Naive thymus-derived CD4-positive, alpha-beta T cell (primary cell): ENCODE measurements at places on chromosomes 3 and 15. TPM values are rescaled to one million over a fixed set of nuclear protein-coding genes. Genes with fewer than 3 reads are reported as not detected.

DNA sequence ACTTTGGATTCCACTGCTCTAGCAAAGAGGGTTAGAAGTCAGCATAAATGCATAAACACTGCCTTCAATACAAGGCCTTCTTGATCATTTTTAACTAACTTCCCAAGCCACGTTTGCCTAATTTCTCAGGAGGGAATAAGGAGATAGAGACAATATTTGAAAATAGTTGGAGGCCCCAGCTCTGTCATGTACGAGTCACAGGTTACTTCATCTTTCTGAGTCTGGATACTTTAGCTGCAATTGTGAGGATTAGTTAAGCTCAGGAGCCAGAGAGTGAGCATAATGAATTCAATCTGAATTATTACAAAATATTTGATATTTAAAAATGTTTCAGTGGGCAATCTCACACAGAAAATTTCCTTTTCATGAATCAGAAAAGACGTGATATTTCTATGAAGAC lies 298.9 kb downstream of the SHOX2 start:
- DNase-seq, result no peak

DNA sequence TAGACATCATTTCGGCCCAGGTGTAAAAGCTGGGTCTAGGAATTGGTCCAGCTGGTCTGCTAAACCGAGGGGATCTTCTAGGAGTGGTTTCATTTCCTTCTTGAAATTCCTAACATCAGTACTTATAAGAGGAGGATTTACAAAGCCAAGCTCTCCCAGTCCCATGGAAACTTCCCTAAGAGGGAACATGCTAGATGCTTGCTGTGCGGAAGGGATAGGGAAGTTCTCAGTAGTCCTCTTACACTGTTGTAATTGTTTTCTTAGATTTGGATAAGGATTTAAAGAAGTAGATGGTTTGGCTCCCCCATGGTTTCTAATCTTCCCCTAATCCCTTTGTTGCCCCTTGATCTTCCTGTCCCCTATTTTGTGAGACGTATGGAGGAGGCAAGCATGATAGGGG lies 89.7 kb upstream of the XCR1 start:
- no peak for DNase-seq

Gene PLA2G4D
- polyA plus RNA-seq, result not detected

GRCh38 chr15:81308260-81308659 lies 15.7 kb downstream of the STARD5 start:
- no peak for DNase-seq

- DNase-seq, result no peak
These were observed 26.6 kb upstream of the ACAN start for GRCh38 chr15:88776646-88777045.

- DNase-seq, result no peak
These were observed 85.2 kb upstream of the ANKRD34C start for GRCh38 chr15:79197285-79197684.

Gene FGD5
- polyA plus RNA-seq, result not detected

- DNase-seq, result no peak
These were observed 16.0 kb downstream of the PIGB start for GRCh38 chr15:55334997-55335396.

Gene CYP1A2
- polyA plus RNA-seq, result not detected

Gene TMC3
- polyA plus RNA-seq, result not detected

- DNase-seq, result no peak
These were observed 322.5 kb upstream of the ICE2 start for GRCh38 chr15:60801395-60801794.

DNA sequence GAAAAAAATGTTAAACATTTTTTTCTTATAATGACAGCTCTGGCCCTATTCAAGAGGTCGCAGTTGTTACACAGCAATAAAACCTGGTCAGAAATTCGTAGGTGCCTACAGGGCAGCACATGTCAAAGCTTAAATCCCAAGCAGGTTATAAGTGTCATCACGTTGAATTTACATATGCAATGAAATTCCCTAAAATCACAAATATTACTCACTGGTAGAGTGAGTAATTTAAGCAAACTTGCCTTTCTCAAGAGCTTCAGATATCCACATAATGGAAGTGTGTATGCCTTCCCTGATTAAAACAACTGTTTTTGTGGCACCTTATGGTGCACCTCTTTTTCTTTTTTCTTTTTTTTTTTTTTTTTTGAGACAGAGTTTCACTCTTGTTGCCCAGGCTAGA lies 90.7 kb upstream of the FNDC3B start:
- no peak for DNase-seq

DNA sequence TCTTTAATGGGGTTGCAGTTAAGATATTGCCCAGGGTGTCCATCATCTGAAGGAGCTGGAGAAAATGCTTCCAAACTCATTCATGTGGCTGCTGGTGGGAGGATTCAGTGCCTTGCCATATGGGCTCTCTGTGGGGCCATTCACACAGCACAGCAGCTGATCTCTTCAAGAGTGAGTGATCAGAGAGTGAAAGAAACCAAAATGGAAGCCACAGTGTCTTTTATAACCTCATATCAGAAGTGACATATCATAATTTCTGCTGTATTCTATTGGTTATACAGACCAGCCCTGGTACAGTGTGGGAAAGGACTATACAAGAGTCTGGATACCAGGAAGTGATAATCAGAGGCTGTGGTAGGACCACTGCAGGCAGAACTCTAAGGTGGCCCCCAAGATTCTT lies 33.6 kb downstream of the HHLA2 start:
- no peak for DNase-seq

- DNase-seq, result no peak
These were observed 544 bp upstream of the MYO1E start for GRCh38 chr15:59373215-59373614.

GRCh38 chr3:38235466-38235865 lies 30.1 kb upstream of the SLC22A13 start:
- no peak for DNase-seq

DNA sequence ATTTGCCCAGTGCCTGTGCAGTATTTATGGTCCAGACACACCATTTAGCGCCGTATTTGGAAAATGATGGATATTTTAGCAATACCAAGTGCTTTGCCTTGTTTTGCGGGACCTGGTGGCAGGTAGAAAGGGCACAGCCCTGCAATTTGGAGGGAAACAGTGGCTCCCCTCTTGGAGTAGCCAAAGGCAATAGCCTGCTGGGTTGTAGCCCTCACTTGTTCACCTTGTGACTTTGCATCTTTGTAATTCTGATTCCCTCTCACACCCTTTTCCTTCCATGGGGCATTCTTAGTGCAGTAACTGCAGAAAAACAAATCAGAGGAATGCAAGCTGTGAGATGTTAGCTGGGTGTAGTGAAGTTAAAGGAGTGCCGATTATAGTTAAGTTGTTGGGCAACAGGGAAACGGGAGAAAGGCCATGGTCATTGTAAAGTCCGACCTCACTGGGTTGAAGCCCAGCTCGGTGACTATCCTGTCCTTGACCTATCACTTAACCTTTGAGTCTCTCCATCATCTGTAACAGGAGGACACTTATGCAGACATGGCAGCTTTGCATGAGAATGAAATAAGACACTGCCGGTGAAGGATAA lies 131.0 kb upstream of the KLHL25 start:
- DNase-seq, result no peak

DNA sequence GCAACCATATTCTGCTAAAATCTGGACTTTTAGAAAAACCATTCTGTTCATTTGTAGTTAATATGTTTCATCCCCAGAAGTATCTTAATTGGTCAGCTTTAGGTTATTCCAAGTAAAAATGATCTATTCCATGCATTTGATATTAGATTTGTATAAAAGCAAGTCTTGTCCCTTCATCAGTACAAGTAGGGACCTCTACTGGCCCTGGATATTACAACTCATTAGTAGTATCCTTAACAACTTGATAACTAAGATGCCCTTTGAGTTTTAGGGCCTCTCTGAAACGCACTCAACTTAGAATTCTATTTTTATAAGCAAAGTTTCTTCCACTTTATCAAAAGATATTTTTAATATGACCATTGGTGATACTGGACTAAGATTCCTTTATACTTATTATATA lies 25.3 kb upstream of the SELENOT start:
- DNase-seq, result no peak

Gene LARP6
- 0.10 TPM for polyA plus RNA-seq

DNA sequence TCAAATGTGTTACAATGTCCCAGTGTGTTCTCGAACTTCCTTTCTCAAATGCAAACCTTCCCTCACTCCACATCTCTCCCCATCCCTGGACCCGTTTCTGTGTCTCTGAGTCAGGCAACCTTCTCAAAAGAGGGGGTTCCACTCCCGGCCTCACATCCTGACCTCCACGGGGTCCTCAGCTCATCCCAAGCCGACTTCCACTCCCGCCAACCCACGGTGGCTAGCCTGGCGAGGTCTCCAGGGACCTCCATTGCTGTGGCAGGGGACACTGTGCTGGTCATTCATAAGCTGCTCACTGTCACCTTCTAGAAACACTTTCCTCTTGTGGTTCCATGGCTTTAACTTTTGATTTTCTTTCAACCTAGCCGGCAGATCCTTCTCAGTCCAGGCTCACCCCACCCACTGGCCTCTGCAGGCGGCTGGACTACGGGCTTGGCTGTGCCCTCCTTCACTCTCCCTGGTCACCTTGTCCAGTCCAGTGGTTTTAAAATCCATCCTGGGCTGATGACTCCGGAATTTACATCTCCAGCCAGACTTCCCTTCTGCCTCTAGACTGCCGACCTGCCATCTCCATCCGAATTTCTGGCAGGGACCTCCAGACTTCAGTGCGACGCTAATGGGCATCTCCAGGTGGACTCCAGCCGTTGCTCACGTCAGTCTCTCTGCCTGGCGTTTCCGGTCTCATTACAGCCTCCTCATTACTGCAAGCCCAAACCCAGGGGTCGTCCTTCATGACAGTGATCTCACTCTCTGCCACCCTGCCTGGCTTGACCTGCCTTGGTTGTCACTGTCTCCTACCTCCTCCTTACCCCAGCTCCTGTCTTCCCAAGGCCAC lies 20.0 kb downstream of the ABTB1 start:
- no peak for DNase-seq

Gene DLG1
- 29.0 TPM for polyA plus RNA-seq

DNA sequence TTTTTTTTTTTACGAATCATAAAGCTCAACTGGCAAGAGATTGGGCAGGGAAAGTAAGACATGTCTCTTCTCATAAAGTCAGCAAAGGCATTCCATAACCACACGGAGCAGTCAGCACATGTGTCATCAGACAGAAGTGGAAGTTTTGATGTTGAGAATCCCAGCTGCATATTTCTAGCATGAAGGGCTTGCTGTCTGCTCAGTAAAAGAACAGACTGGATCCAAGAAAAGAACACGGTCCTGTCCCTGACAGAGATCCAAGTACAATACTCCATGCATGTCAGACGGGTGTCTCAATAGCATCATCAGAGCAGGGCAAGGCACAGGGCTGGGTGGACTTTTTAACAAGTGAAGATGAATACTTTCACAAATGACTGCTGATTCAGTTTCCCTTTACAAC lies 38.2 kb downstream of the ABI3BP start:
- no peak for DNase-seq

Gene TBC1D5
- polyA plus RNA-seq, result 30.6 TPM

Gene PTX3
- polyA plus RNA-seq, result 0.21 TPM

DNA sequence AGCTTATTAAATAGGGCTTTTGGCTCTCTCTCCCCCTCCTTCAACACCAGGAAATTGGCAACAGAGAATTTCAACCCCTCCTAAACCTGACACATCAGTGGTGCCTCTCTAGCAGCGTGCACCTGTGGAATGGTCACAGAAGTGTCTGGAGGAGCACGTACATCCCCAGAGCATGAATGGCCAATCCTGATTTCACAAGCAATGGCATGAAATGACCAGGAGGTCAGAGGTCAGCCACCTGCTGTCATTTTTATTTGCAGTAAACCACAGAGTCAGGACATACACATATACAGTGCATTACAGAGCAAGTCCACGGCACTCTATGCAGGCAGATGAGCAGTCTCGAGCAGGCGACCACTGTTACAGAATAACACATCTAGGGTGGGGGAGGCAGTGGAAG lies 25.1 kb upstream of the ETV5 start:
- DNase-seq, result no peak

DNA sequence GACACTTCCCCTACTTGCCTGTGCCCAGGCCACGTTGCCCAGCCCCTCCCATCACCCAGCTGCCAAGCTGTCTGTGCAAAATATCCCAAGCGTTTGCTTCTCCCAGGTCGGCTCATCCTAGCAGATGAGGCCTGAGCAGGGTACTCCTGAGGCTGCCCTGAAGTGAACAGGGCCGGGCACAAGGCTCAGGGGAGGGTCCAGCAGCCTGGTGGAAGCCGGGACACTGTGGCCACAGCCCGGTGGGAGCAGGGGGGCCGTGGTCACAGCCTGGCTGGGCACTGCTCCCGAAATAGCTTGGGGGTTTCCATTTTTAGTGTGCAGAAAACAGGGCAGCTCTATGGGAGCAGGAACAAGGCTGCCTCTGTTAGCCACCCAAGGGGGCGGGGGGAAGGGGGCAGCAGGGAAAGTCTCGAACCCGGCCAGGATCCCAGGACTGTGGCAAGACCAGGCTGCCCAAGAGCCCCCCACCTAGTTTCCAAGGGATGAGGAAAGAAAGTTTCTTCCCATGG lies 3.4 kb downstream of the PLXNB1 start:
- DNase-seq, result no peak

Gene FAM107A
- not detected for polyA plus RNA-seq

DNA sequence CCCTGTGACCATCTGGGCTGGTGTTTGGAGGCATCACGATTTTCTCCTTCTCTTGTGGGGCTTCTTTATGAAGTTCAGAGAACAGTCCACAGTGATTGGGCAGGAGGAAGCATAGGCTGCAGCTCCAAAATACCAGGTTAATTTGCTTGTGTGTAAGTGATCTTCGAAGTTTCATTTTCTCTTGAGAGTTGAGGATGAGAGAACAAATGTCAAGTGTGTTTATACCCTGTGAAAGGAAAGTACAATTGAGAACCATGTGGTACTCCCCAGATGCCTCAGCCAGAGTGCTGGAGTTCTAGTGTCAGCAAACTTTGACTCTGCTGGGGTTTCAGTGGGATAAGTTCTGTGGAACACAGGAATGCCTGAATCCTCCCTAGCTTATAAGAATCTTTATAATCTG lies 357.1 kb upstream of the CFAP20DC start:
- DNase-seq, result no peak

DNA sequence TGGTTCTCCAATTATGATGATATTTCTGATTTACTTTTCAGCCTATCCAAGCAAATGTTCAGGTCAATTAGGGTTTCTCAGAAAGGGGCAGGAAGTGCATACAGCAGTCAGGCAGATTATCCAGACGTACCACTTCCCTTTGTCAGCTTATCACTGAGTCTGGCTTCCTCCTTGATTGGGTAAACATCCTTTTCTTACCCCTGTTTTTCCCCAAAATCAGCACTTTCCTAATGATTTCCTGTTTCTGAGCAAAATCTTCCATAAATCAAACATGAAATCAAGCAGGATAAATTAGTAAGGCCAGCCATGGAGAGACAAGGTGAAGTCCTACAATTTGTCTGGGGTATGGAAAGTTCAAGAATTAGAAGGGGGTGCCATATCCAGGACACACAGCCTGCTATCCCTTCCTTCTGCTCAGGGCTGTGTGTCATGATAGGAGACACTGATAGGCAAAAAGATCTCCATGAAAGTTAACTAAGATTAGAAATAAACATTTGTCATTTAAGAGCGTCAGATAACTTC lies 29.0 kb downstream of the ADIPOQ start:
- no peak for DNase-seq

- DNase-seq, result peak; percentile 9
These were observed 34.8 kb downstream of the COMMD2 start for GRCh38 chr3:149717391-149718056.
